ENCODE measurements at places on chromosomes 3 and 15.

DNA sequence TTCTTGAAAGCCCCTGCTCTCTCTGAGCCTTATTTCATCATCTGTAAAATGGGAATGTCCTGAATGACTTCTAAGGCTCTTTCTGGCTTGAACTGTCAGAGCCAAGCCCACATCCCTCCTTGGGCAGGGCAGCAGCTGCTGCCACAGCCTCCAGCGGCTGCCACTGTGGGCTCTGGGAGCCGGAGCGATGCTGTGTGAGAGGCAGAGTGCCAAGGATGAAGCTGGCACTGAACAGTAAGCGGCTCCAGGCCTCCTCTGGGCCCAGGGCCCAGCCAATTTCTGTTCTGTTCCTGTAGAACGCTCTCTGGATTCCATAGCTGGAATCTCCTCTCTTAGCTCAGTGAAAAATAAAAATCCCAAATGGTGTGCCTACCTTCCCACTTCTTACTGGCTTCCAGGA is 4.4 kb downstream of the CPLX3 start:
- DNase-seq, result no peak

DNA sequence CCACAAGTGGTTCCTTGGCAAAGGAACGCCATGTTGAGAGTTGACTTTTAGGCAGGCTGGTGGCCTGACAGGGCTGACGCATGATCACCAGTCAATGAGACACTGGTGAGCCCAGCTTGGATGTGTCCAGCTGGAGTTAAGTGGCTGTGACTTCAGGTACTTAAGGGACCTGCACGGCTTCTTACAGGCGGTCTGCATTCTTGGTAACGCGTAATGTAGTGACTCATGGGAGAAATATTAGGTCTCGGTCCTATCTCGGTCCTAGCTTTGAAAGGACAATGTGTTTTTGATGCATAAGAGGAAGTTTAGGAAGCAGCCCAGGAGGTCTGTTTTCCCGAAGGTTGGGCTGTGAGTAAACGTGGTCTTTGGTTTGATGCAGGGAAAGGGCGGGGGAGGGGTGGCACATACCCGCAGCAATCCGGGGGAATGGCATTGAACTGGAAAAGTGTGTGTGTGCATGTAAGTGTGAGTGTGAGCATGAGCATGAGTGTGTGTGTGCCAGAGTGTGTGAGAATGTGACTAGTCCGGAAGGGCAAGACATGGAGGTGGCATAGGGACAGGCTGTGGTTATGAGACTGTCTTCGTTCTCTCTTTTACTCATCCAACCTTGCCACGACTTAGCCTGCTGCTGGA is 55.3 kb downstream of the FAM43A start:
- no peak for DNase-seq

DNA sequence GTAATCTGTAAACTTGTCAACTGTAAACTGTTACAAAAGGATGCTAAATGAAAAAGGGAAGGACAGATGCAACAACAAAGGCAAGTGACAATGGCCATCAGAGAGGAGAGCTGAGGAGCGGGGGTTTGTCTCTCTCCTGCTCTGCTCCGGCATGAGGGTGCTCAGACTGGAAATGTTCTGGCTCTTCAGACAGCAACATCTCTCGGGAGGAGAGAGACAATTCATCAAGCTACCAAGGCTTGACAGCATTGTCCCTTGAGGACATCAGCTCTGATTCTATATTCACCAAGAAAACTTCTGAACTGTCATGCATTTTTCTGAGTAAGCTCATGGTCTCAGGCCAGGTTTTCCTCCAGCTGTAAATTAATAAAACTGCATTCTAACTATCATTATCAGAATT is 408.2 kb downstream of the IGSF11 start:
- DNase-seq, result no peak

DNA sequence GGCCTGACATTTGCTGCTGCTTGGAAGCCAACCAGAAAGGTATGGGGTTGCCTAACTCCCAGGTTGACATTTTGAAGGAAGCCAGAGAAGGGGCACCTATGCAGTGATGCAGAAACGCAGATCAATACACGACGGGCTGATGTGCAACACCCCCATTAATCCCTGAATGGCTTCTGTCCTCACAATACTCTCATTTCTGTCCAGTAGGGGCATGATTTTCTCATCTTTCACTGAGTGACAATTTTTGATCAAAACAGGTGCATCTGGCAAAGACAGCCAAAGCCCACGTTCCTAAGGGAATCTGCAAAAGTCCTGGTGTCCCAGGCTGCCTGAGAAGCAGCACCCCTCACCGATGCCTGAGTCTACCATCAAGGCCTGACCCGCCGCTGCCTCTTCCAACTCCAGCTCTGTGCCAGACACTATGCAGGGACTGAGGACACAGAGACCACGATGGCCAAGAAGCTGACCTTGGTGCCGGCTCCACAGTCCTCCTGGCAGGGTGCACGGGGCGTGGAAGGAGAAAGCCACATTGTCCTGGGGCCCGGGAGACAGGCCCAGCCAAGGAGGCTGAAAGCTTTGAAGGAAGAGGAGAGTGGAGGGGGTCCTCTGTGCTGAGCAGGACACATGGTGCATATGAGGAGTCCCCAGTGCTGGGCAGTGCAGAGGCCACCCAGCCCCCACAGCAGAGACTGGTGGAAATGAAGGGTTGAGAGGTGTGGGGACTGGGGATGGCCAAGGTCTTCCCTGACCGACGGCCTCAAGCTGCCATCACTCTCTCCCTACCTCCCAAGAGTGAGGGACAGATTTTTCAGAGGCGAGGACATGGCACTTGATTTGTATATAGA is 159.6 kb downstream of the NUP210 start:
- no peak for DNase-seq

DNA sequence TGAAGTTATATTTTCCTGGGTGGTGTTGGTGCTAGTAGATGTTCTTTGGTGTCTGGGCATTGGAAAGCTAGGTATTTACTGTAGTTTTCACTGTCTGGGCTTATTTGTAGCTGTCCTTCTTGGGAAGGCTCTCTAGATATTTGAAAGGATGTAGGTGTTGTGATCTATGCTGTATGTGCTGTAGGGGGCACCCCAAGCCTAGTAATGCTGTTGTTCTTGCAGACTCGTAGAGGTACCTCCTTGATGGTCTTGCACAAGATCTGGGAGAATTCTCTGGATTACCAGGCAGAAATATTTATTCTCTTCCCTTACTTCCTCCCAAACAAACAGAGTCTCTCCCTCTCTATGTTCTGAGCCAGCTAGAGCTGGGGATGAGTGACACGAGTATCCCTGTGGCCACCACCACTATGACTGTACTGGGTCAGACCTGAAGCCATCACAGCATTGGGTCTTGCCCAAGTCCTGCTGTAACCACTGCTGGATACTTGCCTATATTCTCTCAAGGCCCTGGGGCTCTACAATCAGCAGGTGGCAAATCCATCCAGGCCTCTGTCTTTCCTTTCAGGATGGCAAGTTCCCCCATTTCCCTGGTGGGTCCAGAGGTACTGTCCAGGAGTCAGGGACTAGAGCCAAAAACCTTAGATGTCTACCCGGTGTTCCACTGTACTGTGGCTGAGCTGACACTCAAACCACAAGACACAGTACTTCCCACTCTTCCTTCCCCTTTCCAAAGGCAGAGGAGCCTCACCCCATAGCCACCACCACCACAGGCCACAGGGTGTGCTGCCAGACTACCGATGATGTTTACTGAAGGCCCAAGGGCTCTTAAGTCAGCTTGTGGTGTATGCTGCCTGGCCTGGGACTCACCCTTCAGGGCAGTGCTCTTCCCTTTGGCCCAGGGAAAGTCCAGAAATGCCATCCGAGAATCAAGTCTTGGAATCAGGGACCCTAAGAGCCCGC is 195.2 kb upstream of the DPPA4 start:
- peak; percentile 53 for DNase-seq

DNA sequence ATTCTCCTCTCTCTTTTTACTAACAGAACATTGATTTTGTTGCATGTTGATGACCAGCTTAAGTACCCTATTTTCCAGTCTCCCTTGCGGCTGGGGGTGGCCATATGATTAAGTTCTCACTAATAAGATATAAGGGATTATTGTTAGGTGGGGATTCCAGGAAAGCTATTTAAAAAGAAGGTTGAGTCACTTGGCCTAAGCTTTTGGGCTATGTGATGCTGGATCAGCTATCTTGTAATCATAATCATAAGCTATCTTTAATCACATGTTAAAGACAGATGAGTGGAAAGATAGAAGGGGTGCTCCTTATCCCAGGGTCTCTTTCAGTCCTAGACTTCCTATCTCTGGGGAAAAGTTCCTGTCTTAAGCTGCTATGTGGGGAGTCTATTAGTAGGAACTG is 59.9 kb downstream of the CGNL1 start:
- no peak for DNase-seq

DNA sequence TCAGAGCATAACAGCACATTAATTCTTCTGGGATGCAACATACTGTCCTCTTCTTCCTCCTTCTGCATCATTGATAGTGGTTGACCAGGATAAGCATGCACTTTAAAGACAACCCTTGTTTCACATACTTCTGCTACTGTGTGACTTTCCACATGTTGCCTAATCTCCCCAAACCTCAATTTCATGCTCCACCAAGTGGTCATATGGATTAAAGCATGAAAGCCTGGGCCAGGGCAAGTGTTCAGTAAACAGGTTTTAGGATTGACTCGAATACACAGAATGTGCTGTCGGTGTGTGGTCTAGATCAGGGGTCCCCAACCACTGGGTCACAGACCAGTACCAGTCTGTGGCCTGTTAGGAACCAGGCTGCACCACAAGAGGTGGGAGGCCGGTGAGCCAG is 22.5 kb upstream of the BFSP2 start:
- DNase-seq, result peak; percentile 48

DNA sequence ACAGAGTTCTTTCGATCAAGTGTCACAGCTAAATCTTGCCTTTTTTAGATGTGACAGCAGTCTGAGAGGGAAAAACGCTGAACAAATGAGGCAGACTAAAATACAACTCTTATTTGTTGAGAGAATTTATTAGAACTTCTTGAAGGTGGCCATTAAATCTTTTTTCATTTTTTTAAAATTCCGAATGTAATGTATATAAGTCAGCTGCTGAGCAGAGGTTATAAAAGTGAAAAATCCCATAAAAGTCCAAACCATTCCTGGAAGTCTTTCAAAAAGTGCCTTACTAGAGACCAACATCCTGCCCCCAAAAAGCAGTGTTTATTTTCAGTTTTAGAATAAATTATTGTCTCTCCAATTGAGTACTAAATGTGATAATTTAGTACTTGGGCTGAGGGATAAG is 3.1 kb downstream of the TSEN2 start:
- DNase-seq, result no peak

DNA sequence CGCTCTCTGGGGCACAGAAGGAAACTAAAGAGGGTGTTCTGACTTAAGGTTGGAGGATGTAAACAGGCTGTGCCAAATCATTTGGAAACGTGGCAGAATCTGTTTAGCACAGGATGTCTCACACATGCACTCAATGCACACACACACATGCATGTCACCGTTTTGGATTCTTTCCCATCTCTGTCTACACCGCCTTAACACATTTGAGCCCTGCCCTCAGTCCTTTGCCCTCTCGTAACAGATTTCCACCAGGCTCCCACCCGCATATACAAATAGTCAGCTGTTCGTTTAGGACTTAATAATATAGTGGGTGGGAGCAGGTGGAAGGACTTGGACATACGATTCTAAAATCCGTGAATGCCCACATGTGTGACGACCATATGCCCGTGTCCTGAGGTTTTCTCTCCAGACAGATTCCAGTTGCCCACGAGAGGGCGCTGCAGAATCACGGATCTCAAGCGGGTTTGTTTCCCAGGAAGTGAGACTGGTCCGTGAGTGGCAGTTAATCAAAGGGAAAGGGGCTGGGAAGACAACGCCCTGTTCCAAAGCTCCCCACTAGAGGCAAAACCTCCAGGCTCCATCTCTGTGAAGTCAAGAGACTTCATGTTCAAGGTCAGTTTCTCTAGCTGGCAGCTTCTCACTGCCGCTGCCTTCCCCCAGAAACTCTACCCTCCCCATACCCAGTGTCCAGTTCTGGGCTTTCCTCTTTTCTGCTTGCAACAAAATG is 44.5 kb downstream of the NOX5 start:
- peak; percentile 87 for DNase-seq

GRCh38 chr15:86615411-86615810 is 535.7 kb downstream of the AGBL1 start:
- no peak for DNase-seq

DNA sequence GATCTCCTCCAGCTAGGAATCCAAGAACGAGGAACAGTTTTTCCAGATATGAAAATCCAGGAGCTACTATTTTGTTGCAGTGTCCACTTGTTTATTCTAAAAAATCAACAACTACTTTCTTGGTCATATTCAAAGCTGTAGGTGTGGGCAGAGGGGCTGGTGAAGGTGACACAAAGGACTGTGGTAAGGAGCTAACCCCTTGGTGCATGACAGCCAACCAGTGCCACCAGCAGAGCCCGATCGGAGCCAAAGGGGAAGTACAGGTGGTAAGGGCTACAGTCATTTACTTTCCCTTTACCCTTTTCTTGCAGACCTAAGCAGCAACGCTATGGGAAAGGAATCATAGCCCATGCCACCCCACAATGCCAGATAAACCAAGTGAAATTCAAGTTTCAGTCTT is 30.7 kb downstream of the PLA1A start:
- DNase-seq, result peak; percentile 56

Measured in inflammatory macrophage (primary cell).